ENCODE measurements at places on chromosomes 3 and 15.

DNA sequence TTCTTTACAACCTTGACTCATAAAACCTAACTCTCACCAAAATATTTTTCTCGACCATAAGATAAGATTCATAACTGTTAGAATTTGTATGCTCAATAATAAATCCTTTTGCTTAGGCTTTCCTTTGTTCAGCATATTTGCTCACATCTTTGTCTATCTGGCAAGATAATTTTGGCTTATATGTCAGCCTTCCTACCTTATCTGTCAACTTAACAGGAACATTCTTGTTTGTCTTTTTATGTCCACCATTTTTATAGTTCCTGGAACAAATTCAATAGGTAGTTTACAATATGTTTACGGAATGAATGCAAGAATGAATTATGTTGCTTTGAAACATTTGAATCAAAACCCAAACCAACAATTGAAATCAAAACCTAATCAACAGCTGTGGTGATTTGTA lies 41.0 kb upstream of the P2RY1 start:
- no peak for DNase-seq

DNA sequence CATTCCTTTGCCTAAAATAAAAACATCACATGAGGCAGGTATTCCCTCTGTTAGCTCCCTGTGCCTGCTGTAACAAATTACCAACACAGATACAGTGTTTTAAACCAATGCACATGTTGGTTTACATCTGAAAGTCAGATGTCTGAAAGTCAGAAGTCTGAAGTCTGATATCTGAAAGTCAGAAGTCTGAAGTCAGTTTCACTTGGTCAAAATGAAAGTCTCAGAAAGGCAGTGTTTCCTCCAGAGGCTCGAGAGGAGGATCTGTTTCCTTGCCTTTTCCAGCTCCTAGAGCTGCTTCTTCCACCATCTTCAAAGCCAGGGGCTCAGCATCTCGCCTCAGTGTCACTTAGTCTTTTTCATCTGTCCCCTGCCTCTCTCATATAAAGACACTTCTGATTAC lies 22.0 kb downstream of the SST start:
- no peak for DNase-seq

DNA sequence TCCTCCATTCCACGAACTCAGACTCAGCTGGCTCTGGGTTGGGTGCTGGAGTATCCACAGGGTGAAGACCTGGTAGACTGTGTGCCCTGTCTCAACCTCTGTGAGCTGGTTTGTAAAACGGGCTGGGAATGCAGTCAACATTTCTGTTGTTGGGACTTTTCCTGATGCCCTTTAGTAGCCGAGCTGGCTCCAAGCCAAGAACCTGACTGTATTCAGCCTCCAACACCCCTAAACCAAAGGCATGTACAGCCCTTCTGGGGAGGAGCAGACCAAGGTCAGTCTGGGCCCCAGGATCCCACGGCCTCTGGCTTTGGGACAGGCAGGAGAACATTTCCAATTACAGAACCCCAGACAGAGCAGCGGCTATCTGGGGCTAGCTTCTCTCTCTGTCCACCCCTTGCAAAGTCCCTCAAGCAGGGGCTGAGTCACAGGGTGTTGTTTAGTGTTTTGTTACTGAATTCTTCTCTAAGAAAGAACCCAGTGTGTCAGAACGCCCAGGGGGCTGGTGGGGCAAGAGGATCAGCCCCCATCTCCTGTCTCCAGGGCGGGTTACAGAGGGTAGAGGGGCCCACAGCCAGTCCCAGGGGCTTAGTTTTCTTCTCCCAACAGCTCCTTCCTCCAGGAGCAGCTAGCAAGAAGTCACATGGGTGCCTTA lies 56.8 kb upstream of the SLC6A6 start:
- DNase-seq = no peak

DNA sequence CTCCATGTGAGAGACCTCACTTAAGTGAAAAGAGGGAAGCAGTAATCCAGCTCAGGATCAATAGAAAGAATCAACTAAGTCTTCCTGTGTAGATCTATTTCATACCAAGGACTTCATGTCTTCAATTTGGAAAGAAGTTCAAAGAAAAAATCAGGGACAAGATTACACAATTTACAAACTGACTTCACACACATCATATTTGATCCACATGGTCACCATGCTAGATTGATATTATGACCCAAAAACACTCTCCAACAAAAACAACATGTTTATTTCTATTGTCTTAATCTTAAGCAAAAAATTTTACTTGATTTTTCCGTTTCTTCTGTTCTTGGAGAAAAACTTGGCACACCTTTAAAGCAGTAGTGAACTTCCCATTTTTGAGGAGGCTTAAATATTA lies 76.3 kb downstream of the THBS1 start:
- no peak for DNase-seq

GRCh38 chr3:51622413-51622812 lies 48.6 kb upstream of the TEX264 start:
- DNase-seq = no peak

- no peak for DNase-seq
Measured at GRCh38 chr15:45448066-45448915, 69.9 kb upstream of the GATM start.

DNA sequence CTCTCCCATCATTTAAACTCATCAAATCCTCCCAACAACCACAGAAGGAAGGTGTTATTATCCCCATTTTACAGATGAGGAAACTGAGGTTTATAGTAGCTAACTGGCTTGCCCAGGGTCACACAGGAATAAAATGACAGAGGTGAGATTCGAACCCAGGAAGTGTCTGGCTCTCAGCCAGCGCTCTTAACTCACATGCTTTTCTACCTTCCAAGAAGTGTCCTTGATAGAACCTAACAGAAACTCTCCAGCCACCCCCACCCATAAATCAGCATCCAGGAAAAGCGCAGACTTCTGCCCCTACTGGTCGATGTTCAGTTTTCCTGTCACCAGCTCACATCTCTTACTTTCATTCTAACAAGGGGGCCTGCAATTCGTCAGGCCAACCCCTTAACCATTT lies 51.7 kb downstream of the SPATA12 start:
- no peak for DNase-seq

DNA sequence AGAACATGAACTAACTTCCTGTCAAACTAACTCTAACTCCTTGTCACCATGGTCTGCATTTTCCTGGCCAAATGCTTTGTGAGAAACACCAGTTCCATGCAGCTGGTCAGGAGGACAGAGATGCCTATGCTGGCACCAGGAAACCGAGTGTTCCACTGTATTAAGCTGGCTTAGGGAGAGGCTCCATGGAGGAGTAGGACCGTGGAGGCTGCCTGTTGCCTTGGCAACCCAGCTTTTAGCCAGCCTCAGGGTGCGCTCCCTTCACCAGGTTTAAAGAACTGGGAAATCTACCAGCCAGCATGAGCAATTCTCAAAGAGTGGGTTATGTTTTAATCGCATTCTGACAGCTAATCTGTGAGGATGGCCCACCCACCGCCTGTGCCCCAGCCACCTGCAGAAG lies 394.1 kb downstream of the OCA2 start:
- DNase-seq = no peak

- no peak for DNase-seq
Measured at GRCh38 chr15:88635318-88635717, 3.5 kb upstream of the ISG20 start.

DNA sequence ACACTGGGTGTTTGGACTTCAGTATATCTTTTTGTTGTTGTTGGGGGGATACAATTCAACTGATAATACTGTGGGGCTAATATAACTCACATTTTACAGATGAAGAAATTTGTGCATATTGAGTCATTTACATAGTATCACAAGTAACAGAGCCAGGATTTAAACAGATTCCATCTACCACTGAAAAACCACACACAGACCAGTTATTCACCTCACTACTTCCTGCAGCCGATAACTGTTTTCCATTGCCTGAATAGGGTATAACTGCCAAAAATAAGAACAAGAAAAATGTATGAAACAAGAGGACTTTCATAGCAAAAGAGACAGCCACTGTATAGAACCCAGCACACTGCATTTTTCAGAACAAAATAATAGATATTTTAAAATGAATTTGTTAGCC lies 215.8 kb upstream of the CNTN6 start:
- no peak for DNase-seq

- DNase-seq = peak; percentile 37
Measured at GRCh38 chr3:172522871-172523818, at the start of gene TNFSF10. TSS of gene TNFSF10 (minus strand) at chr3:172523430. CDS start at chr3:172523384, 46 bp downstream.

GRCh38 chr3:107690522-107691138 lies 167.9 kb downstream of the BBX start:
- DNase-seq = no peak

GRCh38 chr3:197026481-197026866 lies 3.1 kb downstream of the MELTF start:
- DNase-seq = no peak

DNA sequence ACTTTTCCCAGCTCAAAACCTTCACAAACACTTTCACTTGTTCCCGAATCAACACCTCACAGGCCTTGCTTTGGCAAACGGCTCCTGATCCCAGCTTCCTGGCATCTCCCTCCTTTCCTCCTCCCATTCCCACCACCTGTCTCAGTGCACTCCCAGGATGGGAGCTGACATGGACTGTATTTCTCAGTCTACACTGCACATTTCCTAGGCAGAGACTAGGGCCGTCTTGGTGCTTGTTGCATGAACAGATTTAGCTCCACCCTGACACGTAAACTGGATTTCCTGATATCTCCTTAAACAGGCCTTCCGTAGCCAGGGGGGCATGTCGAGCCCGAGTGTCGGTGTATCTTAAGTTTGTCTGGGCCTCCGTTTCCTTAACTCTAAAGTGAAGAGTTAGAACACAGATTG lies 790 bp upstream of the WHAMM start:
- DNase-seq = no peak

- no peak for DNase-seq
Measured at GRCh38 chr15:58026051-58026450, 39.5 kb downstream of the ALDH1A2 start.

DNA sequence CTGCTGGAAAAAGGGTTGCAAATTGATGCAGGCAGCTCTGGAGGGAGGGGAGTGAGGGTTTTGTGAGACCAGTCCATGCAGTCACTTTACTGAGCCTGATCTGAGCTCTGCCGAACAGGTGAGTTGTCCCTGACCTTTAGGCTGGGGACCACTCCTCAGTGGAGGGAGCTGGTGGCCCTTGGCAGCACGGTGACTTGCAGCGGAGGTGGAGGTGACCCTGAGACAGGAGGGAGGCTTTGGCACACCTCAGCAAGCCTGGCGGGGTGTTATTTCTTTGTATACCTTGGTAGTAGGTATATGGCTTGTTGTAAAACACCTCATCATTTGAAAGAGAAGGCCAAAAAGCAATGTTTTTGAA lies 43.5 kb downstream of the FGD5 start:
- DNase-seq = no peak

GRCh38 chr15:75138016-75138999 lies 63.4 kb upstream of the C15orf39 start:
- DNase-seq = no peak

DNA sequence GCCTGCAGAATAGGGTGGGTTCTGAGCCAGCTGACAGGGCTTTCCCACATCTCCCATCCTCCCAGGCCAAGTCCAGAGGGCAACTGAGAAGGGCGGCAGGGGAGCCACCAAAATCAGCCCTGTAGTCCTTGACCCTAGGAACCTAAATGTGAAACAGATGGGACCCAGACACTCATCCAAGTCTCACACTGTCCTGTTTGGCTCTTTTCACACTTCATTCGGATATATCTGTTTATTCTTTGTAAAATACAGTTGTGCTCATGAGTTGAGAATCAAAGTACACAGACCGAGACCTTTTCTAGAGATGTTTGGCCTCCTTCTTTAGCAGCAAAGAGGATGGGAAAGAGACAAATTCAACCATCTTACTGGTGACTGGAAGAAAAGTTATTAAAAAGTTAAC lies 348.4 kb downstream of the MECOM start:
- no peak for DNase-seq

DNA sequence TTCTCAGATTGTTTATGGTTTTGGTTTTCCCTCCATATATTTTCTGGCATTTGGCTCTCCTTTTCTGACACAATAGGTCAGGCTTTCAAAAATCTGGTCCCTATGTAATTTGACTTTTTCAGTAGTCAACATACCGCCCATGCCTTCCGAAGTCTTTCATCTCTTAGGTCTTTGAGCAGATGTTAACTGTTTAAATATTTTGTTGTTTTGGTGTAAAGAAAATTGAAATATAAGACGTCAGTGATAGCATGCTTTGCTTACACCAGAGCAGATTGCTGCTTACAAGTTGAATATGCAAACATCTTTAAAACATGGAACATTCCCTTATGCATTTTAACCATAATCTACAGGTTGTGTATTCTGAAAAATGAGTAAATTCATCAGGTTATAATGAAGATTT lies 233.0 kb downstream of the PTPRG start:
- DNase-seq = no peak

DNA sequence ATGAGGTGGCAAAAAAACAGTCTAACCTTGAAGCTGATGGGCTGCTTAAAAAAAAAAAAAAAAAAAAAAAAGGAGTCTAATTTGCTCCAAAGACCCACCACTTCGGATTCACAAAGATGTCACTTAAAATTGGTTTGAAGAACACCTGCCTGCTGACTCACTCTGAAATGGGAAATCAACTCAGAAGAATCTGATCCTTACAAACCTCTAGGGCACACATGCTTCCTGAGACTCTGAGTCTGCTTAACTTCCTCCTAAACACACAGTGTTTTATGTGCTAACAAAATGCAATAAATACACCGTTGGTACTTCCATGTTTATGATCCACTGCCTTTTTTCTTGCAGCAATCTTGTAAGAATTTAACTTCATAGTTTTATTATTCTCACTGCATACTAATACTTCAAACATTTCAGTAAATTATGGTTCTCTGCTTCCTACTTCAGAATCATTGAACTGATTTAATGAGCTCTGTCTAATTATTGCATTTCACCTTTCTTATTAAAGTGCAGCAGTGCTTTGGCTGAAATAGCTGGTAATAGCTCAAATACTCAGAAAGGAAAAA lies 73.0 kb upstream of the FRMD4B start:
- DNase-seq = no peak

- DNase-seq = no peak
Measured at GRCh38 chr3:128262457-128262856, 109.2 kb downstream of the EEFSEC start.

DNA sequence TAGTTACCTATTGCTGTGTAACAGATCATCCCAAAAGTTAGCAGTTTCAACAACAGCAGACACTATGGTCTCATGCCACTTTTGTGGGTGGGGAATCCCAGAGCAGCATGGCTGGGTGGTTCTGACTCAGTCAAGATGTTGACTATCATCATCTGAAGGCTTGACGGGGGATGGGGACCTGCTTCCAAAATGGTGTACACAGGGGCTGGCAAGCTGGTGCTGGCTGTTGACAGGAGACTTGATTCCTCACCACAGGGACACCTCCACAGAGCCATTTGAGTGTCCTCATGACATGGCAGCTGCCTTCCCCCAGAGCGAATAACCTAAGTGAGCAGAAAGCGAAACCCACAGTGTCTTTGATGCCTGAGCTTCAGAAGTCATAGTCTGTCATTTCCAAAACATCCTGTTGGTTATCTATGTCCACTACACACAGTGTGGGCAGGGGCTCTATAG lies 19.1 kb downstream of the DNAJB8 start:
- DNase-seq = peak; percentile 37

DNA sequence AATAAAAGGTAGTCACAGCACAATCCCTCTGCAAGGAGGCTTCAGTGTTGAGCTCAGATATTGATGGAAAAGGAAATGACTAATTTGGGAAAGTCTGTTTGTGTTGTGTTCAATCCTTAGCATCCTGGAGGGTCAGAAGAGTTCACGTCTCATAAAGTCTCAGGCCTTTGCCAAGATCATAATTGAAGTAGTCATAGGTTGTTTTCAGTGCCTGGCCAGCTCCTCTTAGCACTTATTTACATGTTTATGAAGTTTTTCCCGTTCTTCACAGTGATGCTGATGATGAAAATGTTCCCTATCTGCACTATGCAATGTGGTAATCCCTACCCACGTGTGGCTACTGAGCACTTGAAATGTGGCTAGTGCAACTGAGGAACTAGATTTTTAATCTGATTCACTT lies 61.6 kb upstream of the TGFBR2 start:
- DNase-seq = no peak
